ENCODE measurements at places on chromosomes 4 and X.

DNA sequence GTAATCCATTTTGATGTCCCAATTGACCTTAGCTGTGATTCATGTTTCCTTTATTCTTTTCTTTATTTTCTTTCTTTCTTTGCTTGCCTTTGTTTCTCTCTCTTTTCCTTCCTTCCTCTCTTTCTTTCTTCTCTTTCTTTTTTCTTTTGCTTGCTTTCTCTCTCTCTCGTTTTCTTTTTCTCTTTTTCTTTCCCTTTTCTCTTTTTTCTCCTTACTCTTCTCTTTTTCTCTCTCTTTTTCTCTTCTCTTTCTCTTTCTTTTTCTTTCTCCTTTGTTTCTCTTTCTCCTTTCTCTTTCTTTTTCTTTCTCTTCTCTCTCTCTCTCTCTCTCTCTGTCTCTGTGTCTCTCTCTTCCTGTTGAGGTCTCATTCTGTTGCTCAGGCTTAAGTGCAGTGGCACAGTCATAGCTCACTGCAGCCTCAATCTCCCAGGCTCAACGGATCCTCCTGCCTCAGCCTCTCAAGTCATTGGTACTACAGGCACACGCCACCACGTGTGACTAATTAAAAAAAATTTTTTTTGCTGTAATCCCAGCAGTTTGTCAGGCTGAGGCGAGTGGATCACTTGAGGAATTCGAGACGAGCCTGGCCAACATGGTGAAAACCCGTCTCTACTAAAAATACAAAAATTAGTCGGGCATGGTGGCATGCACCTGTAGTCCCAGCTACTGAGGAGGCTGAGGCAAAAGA lies 8.0 kb upstream of the DHRSX start:
- DNase-seq = no peak

GRCh38 chr4:152369203-152369901 lies 166.5 kb downstream of the FBXW7 start:
- no peak for DNase-seq

GRCh38 chrX:76918033-76918432 lies 490.5 kb downstream of the MAGEE1 start:
- no peak for DNase-seq

- no peak for DNase-seq
Measured at GRCh38 chrX:9871701-9872268, 85.6 kb downstream of the SHROOM2 start.

DNA sequence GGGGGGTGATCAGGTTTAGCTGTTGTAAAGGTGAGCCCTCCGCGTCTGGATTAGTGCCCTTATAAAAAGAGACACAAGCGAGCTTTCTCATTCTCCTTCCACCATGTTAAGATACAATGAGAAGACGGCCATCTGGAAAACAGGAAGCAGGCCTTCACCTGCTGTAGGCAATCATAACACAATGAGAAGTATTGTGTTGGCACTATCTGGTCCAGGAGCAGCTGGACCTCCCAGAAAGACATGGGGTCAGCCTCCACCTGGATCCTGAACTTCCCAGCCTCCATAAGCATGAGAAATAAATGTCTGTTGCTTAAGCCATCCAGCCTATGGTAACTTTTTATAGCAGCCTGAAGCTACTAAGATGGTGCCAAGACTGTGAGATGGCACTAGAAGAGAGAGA lies 8.6 kb upstream of the SMIM20 start:
- DNase-seq = no peak

- no peak for DNase-seq
Measured at GRCh38 chrX:10665681-10666080, 45.3 kb upstream of the MID1 start.

DNA sequence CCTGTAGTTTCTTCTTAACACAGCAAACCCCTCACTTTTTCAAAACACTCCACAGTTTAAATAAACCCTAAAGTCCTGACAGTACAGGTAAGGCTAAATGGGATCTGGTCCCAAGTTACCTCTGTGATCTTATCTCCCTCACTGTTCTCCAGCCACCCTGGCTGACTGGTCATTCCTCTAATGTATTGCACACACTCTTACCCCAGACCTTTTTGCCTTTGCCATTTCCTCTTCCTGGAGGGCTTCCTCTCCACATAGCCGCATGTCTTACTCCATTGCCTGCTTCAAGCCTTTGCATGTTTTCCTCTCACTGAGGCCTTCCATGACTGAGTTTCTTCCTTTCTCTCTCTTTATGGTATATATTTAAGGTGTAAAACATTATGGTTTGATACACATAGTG lies 19.5 kb upstream of the ANXA3 start:
- no peak for DNase-seq

GRCh38 chr4:1898681-1899080 lies 27.5 kb downstream of the NSD2 start:
- DNase-seq = no peak

DNA sequence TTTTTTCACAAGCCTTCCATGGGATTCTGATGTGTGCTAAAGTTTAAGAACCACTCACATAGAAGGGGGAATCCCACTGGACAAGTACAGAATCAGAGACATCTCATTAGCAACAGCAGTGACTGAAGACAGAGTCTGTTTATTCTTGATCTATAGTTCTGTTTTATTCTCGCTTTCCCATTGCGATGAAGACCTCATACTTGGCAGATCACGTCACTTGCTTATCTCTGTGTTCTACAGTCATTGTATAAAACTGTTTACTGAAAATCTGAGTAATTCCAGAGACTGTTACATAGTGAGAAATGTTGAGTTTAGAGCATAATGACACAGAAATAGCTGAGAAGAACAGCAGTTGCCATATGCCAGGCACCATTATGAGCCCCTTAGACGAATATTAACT lies 185.5 kb downstream of the PTTG2 start:
- no peak for DNase-seq

- no peak for DNase-seq
Measured at GRCh38 chr4:146511381-146511780, 10.4 kb downstream of the SLC10A7 start.

DNA sequence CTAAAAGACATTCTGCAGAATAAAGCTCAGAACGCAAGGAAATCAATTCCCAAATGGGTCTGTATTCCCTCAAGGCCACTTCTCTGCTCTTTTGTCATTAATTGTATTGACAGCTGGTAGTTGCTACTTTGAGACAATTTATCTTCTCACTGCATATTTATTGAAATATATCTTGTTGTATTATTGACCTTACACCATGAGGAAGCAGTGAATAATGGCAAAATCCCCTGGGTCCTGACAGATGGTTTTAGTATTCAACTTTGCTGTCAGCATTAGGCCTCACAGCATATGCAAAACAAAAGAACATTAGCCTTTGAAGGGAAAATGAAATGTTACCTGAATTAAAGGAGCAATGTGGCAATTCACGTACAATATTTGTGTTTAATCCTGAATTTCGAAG lies 406.1 kb upstream of the TRAM1L1 start:
- DNase-seq = no peak

DNA sequence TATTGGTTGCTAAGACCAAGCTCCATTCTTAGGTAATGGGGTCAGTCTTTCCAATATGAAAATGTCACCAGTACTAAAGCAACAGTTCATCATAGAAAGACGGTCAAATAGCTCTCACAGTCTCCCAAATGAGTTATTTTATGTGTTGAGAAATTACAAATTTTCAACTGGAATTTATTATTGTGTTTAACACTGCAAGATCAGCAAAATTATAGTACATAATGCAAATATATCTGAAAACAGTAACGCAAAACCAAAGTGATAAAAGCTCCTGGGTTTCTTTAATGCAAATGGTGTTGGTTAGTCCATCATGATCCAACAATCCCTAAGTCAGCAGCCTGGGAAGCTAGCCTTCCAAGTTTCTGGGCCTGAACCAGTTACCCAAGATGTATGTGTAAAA lies 61.5 kb upstream of the EGFL6 start:
- DNase-seq = no peak

- no peak for DNase-seq
Measured at GRCh38 chr4:187065806-187066205, 342.1 kb upstream of the FAT1 start.

- DNase-seq = no peak
Measured at GRCh38 chr4:140103676-140104075, 50.3 kb downstream of the MAML3 start.

DNA sequence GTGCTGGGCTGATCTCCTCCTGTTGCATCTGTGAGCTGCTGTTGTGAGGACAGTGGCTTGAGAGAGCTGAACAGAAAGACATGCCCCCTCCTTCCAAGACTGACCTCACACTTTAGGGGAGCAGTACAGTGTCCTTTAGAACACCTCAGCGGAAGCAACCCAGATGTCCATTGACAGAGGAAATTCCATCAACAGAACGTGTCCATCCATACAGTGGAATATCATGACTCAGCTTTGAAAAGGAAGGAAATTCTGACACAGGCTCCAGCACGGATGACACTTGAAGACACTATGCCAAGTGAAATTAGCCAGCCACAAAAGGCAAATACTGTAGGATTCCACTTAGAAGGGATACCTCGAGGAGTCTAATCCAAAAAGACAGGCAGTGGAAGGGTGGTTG lies 103.5 kb downstream of the GPR143 start:
- DNase-seq = no peak

DNA sequence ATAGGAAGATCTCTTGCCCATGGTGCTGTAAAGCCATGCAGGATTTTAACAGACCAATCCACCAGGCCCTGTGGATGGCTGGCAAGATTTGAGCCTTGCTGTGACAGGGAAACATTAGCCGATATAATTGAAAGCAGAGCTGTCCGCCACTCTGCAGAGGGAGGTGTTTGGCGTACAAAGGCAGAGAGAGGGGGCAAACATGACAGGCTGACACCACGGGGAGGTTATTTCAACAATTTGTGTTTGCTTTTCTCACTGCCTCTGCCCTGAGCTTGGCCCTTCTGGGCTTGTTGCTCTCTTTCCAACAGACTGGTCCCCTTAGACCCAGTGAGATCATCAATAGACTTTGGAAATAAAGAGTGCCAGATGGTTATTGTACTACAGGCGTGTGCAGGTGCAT lies 59.4 kb downstream of the CLNK start:
- DNase-seq = no peak

GRCh38 chrX:28697732-28698131 lies 110.5 kb downstream of the IL1RAPL1 start:
- DNase-seq = no peak

DNA sequence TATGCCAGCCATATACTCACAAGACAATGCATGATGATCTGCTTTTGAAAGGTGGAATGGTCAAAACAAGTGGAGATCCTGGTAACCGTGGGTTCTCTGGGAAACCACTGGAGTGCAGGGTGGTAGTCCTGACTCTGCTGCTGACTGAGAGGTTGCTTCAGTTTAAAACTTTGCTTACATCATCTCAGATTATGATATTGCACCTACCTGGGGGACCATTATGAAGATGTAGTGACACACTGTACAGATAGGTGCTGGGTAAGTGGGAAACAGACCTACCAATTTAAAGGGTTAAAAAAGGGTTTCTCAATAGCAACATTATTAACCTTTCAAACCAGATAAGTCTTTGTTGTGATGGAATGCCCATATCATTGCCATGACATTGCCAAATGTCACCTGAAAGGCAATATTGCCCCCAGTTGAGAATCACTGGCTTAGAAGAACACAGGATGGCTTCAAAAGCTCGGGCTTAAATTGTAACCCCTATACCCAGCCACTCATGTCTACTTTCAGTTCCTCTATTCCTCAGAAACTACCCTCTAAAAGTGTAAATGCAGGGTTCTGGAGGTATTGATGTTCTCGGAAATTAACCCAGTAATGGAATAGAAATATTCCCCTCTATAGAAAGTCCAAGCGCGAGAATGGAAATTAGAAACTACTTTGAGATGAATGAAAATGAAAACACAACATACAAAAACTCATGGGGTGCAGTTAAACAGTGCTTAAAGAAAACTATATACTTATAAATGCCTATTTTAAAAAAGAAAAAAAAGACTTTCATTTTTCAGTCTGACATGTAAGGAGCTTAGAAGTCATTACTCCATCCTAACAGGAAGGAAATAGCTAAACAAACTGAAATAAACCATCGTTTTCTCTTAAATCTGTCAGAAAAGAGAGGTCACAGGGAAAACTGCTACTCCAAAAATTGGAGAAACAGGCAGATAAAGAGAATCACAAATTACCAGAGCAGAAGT lies 65.8 kb downstream of the ARHGEF6 start:
- no peak for DNase-seq

GRCh38 chr4:147991543-147992283 lies 259.8 kb downstream of the ARHGAP10 start:
- no peak for DNase-seq

GRCh38 chrX:131317326-131317725 lies 28.2 kb upstream of the IGSF1 start:
- DNase-seq = no peak

- no peak for DNase-seq
Measured at GRCh38 chr4:168880811-168881595, 129.1 kb downstream of the CBR4 start.

Measured in activated CD8-positive, alpha-beta memory T cell treated with anti-CD3 and anti-CD28 coated beads for 1 hour (primary cell).